CD14-positive monocyte (primary cell): ENCODE measurements at places on chromosomes 5 and 9. TPM values are rescaled to one million over a fixed set of nuclear protein-coding genes. Genes with fewer than 3 reads are reported as not detected.

Gene ZNF483
- not detected in 2 replicates for polyA plus RNA-seq

Gene TEX48
- not detected for polyA plus RNA-seq

DNA sequence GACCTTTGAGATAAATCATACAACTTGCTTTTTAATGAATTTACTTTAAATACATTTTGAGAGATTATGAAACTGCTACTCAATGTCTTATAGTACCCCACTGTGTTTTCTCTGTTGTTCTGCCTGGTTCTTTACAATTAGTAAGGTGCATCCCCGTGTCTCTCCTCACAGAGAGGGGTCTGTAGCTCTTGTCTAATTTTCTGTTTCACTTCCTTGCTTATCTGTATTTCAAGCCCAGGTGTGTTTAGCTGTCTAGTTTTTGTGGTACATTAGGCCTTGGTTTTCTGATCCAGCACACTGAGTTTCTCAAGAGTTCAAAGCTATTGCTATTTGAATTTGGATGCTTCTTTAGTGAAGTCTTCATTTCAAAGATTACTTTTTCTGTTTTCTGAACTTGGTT is 105.1 kb downstream of the MAST4 start:
- H3K27ac ChIP-seq, result no peak overlapping the region
- H3K4me1 ChIP-seq, result no peaks in the 10 kb centered on the region
- H3K36me3 ChIP-seq, result no peaks in the 10 kb centered on the region
- no peaks in the 10 kb centered on the region for H3K27me3 ChIP-seq
- H3K4me3 ChIP-seq, result no peak overlapping the region
- DNase-seq, result no peak

DNA sequence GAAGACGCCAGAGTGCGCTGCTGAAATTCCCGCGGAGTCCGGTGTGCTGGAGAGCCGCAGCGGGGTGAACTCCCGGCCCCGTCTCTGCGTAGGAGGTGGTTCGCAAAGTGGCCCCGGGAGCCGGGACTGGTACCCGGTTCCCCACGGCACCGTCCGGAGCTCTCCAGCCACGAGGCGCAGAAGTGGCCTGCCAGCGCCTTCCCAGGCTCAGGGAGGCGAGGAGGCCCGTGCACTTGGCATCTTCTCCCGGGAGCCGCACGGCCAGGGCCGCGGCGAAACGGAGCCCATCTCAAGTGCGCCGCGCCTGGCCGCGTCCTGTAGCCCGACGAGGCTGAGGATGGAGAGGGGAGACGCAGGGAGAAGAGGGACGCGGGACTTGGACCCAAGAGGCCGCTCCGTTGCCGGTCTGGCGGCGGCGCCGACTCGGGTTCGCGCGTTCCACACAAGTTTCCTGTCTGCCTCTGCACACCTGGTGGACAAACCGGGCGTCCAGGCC is 1.1 kb upstream of the IRX1 start:
- H3K36me3 ChIP-seq, result no peaks in the 10 kb centered on the region
- H3K27ac ChIP-seq, result no peak overlapping the region
- no peak for DNase-seq
- peaks cover 93% of the 10 kb centered on the region for H3K27me3 ChIP-seq

Gene SLC46A2
- 43.5 and 57.9 TPM in 2 replicates for polyA plus RNA-seq

DNA sequence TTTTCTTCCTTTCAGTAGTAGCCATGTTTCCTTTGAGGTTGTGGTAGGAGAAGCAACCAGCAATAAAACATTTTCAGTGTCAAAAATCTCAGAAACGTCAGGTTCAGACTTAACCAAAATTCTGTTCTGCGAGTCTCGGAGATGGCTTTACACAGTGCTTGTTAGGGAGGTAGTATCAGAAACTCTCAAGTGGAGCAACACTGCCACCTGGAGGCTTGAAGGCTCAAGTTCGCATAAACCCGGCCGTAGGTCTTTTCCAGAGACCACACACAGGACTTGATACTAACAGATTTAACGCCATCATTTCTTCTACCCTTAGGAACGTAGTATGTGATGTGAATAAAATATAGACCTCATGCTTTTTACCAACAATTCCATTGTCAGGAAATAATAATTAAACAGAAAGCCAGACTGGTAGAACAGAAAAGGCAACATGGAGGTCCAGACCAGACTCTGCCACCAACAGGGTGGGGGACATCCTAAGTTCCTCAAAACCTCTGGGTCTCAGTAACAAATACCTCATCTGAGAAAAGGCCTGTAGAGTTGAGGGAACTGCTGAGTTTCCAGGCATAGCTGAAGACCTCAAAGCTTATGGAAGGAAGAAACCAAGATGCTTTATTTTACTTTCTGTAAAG is 8.5 kb downstream of the PTGER4 start:
- H3K27me3 ChIP-seq, result no peaks in the 10 kb centered on the region
- peaks cover 42% of the 10 kb centered on the region for H3K4me1 ChIP-seq
- DNase-seq, result peak; percentile 86
- H3K27ac ChIP-seq, result no peak overlapping the region
- peaks cover 43% of the 10 kb centered on the region for H3K36me3 ChIP-seq

- no peak for DNase-seq
- no peaks in the 10 kb centered on the region for H3K27me3 ChIP-seq
Observed at GRCh38 chr9:79461712-79462111, 110.1 kb upstream of the TLE4 start.

DNA sequence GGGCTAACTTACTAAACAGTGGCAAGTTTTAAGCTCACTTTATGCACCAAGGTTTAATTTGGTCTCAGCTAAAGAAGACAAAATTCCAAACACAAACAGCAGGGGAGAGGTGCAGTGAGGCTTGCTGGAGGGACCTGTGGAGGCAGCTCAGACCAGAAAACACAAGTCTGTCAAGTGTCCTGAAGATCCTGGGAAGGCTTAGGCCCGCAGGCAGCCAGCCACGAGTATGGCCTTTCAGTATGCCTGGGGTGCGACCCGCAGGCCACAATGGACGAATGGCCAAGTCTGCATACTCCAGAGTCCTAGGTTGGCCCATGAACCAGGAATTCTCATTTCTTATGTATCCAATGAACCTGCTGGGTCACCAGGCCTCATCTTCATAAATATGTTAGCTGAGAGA is 9.3 kb downstream of the CCNI2 start:
- H3K27me3 ChIP-seq, result no peaks in the 10 kb centered on the region
- no peak overlapping the region for H3K4me3 ChIP-seq

GRCh38 chr5:178116143-178116885 is 3.0 kb downstream of the N4BP3 start:
- peaks cover 47% of the 10 kb centered on the region for H3K27me3 ChIP-seq
- H3K4me3 ChIP-seq, result no peak overlapping the region
- no peaks in the 10 kb centered on the region for H3K36me3 ChIP-seq
- no peak overlapping the region for H3K27ac ChIP-seq
- no peak for DNase-seq

DNA sequence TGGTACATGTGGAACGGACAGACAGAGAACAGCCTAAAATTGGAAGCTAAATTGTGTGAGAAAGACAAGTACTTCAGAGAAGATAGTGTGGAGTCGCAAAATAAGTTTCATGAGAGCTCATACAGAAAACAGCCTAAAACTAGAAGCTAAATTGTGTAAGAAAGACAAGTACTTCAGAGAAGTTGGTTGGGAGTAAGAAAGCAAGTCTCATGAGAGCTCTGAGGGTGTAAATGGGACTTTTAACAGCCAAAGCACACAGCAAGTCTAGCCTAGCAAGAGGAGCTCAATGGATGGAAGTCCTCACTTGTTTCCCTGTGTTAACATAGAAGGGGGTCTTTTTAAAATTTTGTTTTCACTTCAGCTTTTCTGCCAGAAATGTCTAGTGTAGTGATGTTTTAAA is 93.1 kb downstream of the STK32A start:
- H3K4me1 ChIP-seq, result no peaks in the 10 kb centered on the region
- no peaks in the 10 kb centered on the region for H3K27me3 ChIP-seq
- H3K27ac ChIP-seq, result no peak overlapping the region
- H3K36me3 ChIP-seq, result no peaks in the 10 kb centered on the region
- DNase-seq, result no peak

Gene NR6A1
- 1.5 and 2.9 TPM in 2 replicates for polyA plus RNA-seq

- H3K4me3 ChIP-seq, result no peak overlapping the region
- no peak for DNase-seq
- H3K27me3 ChIP-seq, result peaks cover 19% of the 10 kb centered on the region
Observed at GRCh38 chr5:2762744-2763532, 11.5 kb upstream of the IRX2 start.

Gene OSMR
- not detected in 2 replicates for polyA plus RNA-seq

GRCh38 chr5:79642210-79642609 is 30.0 kb downstream of the TENT2 start:
- H3K27me3 ChIP-seq, result no peaks in the 10 kb centered on the region
- no peak overlapping the region for H3K4me3 ChIP-seq
- DNase-seq, result no peak
- H3K36me3 ChIP-seq, result peaks cover 78% of the 10 kb centered on the region
- H3K27ac ChIP-seq, result no peak overlapping the region
- no peaks in the 10 kb centered on the region for H3K4me1 ChIP-seq

Gene PCDHGA2
- polyA plus RNA-seq, result not detected

DNA sequence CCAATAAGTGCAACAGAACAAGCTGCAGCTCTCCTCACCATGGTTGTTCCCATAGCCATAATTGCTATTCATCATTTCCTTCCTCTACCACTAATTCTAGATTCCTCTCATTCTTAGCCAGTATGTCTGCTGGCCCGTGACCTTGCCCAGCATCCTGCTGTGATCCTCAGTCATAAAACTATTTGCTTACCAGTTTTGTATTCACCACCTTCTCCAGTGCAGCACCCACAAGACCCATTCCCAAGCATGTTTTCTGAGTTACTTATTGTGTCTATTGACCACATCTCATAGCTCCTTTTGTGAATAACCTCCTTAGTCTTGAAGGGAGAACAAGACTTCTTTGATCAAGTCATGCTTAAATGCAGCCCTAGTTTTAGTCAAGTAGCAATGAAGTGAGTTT is 488.0 kb upstream of the CTNND2 start:
- H3K27ac ChIP-seq, result no peak overlapping the region
- H3K4me1 ChIP-seq, result no peaks in the 10 kb centered on the region
- H3K27me3 ChIP-seq, result no peaks in the 10 kb centered on the region
- DNase-seq, result no peak
- no peaks in the 10 kb centered on the region for H3K36me3 ChIP-seq

- peaks cover 2% of the 10 kb centered on the region for H3K27me3 ChIP-seq
- H3K4me1 ChIP-seq, result peaks cover 17% of the 10 kb centered on the region
- no peak overlapping the region for H3K4me3 ChIP-seq
- no peaks in the 10 kb centered on the region for H3K36me3 ChIP-seq
- no peak for DNase-seq
Observed at GRCh38 chr5:172281346-172281745, 2.2 kb downstream of the UBTD2 start.

Gene PRR7
- polyA plus RNA-seq, result 1.8 TPM

GRCh38 chr9:112348257-112349007 is 15.0 kb upstream of the PTBP3 start:
- DNase-seq, result peak; percentile 63
- H3K27ac ChIP-seq, result no peak overlapping the region
- peaks cover 10% of the 10 kb centered on the region for H3K4me1 ChIP-seq
- peak overlapping the region; percentile 43 for H3K4me3 ChIP-seq

- H3K4me3 ChIP-seq, result no peak overlapping the region
- no peaks in the 10 kb centered on the region for H3K4me1 ChIP-seq
- no peak for DNase-seq
Observed at GRCh38 chr5:108813673-108814072, 66.0 kb downstream of the FER start.

DNA sequence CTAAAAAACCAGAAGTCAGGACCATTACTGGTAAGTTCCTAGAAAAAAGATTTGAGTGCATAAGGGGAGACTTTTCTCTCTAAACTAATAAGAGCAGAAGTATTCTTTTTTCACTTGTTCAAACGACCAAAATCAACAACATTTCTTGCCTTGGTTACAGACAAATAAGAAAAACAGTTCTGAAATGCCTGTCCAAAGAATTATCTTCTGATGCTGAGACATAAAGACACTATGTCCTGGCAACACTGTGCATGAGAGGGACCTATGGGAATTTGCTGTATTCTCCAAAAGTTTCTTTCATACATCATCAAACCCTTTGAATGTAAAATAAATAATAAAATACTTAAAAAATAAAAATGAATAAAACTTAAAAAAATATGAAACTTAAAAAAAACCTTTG is 50.4 kb downstream of the ZNF474 start:
- H3K4me3 ChIP-seq, result no peak overlapping the region
- H3K36me3 ChIP-seq, result no peaks in the 10 kb centered on the region
- no peak overlapping the region for H3K27ac ChIP-seq
- no peaks in the 10 kb centered on the region for H3K4me1 ChIP-seq
- no peak for DNase-seq

DNA sequence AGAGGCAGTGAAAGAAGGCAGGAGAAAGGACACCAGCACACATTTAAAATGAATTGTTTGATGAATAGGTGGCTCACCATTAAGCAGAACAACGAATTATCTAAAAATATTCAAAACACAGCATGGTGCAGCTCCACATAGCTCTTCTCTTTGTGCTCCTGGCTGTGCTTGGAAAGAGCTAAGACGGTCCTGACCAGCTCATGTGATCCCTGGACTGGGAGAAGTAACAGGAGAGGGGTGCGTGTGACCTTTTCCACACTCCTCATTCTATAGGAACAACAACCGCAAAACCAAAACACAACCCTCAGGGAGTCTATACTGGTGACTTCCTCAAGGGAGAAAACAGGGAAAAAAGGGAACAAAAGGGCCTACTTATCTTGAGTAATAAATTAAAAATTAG is 140.5 kb downstream of the DIRAS2 start:
- H3K27ac ChIP-seq, result no peak overlapping the region
- no peak for DNase-seq
- no peak overlapping the region for H3K4me3 ChIP-seq

GRCh38 chr5:173638126-173639040 is 21.9 kb upstream of the BOD1 start:
- H3K4me1 ChIP-seq, result no peaks in the 10 kb centered on the region
- no peaks in the 10 kb centered on the region for H3K27me3 ChIP-seq
- no peak overlapping the region for H3K4me3 ChIP-seq
- no peaks in the 10 kb centered on the region for H3K36me3 ChIP-seq
- H3K27ac ChIP-seq, result no peak overlapping the region

Gene SLC34A3
- not detected for polyA plus RNA-seq

- DNase-seq, result peak; percentile 62
- peaks cover 12% of the 10 kb centered on the region for H3K27me3 ChIP-seq
- H3K36me3 ChIP-seq, result peaks cover 4% of the 10 kb centered on the region
- no peak within 1 kb of the TSS for H3K27ac ChIP-seq
- H3K4me3 ChIP-seq, result peak within 1 kb of the TSS; percentile 81
Observed at GRCh38 chr5:56951946-56952691, at the start of gene MIER3. Gene MIER3 (minus strand): TSS chr5:56952123. CDS start chr5:56952102, 21 bp downstream.

- DNase-seq, result no peak
- H3K27ac ChIP-seq, result no peak overlapping the region
- no peaks in the 10 kb centered on the region for H3K27me3 ChIP-seq
- H3K36me3 ChIP-seq, result no peaks in the 10 kb centered on the region
- no peaks in the 10 kb centered on the region for H3K4me1 ChIP-seq
Observed at GRCh38 chr9:12689233-12689632, 4.0 kb upstream of the TYRP1 start.

Gene NPM1
- polyA plus RNA-seq, result 191 TPM

Gene FOXD4L6
- polyA plus RNA-seq, result 0.05 TPM in 1 of 2 replicates, not detected in the other

- no peak for DNase-seq
- peaks cover 33% of the 10 kb centered on the region for H3K36me3 ChIP-seq
- no peaks in the 10 kb centered on the region for H3K27me3 ChIP-seq
Observed at GRCh38 chr9:136860529-136860928, 5.6 kb downstream of the EDF1 start.

GRCh38 chr9:33850677-33851076 is 33.7 kb downstream of the UBE2R2 start:
- no peaks in the 10 kb centered on the region for H3K36me3 ChIP-seq
- peak overlapping the region; percentile 61 for H3K27ac ChIP-seq
- no peaks in the 10 kb centered on the region for H3K27me3 ChIP-seq

Gene MLANA
- polyA plus RNA-seq, result not detected

Gene LURAP1L
- polyA plus RNA-seq, result not detected
